ENCODE measurements at places on chromosomes 16 and 17.

- DNase-seq = no peak
Measured at GRCh38 chr16:3140603-3141427, 6.0 kb downstream of the ZNF213 start.

GRCh38 chr16:67526149-67526791, 2.4 kb upstream of the RIPOR1 start:
- DNase-seq = no peak

- DNase-seq = no peak
Measured at GRCh38 chr16:21272253-21272652, 5.8 kb downstream of the CRYM start.

DNA sequence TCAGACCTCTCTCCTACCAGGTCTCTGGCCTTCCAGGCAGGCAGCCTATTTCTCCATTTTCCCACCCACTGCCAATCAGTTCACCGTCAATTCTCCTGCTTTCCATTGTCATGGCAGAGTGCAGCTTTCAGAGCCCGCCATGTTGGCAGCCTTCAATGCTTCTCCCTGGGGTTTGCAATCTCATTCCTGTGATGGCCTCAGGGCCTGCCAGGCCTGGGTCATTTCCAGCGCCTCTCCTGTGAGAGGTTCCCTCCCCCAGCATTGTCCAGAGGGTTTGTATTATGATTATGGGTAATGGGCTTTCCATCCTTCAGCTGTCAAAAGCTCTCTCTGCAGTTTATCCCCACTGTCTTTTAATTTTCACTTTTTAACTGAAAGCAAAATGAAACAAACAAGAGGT, 716.6 kb upstream of the CDH8 start:
- DNase-seq = no peak

GRCh38 chr17:40545660-40546059, 19.6 kb downstream of the CCR7 start:
- DNase-seq = peak; percentile 44

DNA sequence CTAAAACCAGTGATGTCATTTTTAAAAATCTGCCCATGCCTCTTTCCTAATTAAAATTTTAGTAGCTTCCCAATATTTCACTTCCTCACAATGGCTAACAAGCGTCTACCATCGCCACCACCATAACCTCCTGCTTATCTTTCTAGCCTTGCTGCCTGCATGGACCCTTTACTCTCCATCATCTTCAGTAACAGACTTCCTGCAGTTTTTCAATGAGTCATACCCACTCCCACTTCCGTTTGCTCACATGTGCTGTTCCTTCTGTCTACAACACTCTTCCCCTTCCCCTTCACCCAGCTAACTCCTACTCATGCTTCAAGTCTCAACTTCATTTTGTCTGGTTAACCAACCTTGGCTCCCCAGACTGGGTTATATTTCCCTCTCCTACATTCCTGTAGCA, 12.8 kb upstream of the SKAP1 start:
- DNase-seq = no peak

GRCh38 chr16:11800382-11800718, 3.3 kb upstream of the ZC3H7A start:
- no peak for DNase-seq

All from Peyer's patch (tissue), 4 donors.